ENCODE measurements at places on chromosomes 6 and 20.

GRCh38 chr6:142292166-142292924 lies 9.5 kb upstream of the ADGRG6 start:
- DNase-seq, result no peak

GRCh38 chr6:161445021-161445799 lies 171.3 kb upstream of the AGPAT4 start:
- DNase-seq, result no peak

GRCh38 chr20:16701296-16701695 lies 28.5 kb upstream of the SNRPB2 start:
- no peak for DNase-seq

GRCh38 chr6:47168180-47168579 lies 126.0 kb upstream of the ADGRF1 start:
- no peak for DNase-seq

DNA sequence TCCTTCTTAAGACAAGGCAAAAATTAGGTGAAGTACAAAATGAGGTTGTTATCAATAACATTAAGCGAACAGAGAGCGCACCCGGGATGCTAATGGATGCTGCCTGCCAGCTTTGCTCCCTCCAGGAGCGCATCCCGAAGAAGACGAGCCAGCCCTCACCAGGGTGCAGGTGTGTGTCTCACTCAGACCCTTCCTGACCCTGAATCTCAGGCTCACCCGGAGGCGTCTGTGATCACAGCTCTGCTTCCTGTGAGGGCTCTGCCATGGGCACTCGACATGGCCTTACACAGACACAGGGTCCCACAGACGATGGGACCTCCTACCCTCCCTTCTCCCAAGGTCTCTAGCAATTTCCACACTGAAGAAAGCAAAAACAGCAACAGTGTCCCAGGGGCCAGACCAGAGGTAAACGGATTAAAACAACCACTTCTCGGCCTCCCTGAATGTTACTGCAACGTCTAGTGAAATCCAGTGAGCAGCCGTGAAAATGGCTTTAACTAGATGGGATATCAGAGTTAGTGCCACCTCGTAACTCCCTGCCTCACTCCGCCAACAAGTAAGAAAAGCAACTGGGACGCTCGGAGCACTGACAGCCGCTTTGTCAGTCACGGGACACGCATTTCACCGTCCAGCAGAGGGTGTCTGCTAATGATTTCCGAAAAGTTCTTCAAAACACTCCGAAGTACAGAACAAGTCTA lies 11.7 kb downstream of the ZBTB46 start:
- DNase-seq, result no peak

Measured in activated T-cell treated with anti-CD3 and anti-CD28 coated beads for 48 hours (primary cell).